ENCODE measurements at places on chromosomes 4 and X.

- DNase-seq = no peak
These were observed 27.8 kb downstream of the BANK1 start for GRCh38 chr4:101818362-101818761.

DNA sequence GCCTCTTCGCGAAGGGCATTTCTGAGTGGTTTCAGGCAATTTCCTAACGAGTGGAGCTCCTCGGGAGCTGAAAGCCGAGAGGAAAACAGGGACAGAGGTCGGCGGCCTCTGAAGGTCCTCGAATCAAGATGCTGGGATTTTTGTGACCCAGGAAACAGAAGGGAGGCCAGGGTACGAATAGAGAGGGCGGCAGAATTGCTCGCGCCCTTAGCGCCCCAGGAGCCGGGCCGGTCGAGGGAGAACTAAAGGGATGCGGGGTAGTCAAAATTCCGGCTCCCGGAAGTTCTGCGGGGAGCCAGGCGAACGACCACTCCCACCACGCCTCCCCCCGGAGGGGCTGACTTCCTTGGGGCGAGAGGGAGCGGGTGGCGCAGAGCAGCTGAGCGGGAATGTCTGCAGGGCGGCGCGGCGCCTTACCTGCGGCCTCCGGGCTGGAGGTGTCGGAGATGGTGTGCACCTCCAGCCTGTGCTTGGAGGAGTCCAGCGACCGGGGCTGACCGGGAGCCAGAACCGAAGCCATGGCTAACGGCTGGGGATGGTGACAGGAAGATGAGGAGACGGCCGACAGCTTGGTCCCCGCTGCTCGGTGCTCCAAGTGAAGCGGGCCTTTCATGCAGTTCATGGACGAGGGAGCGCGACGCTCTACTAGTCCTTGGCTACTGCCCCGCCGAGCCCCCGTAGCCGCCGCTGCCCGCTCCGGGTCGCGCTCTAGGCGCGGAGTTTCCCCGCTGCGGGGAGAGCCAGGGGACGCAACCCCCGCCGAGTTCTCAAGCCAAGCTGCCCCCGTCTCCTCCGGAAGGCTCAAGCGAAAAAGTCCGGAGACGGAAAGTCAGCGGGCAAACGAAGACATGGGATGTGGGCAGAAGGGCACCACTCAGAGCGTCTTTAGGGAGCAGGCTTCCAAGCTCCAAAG, 782 bp downstream of the PITX2 start:
- no peak for DNase-seq

GRCh38 chrX:8720136-8720535, 11.8 kb downstream of the ANOS1 start:
- DNase-seq = no peak

GRCh38 chr4:139419388-139419914, 34.5 kb upstream of the RAB33B start:
- DNase-seq = no peak

- no peak for DNase-seq
These were observed 114.9 kb upstream of the TEX13D start for GRCh38 chrX:124217304-124218251.
